NB4 (cell line): ENCODE measurements at places on chromosomes 3 and 15.

- no peak for DNase-seq
Observed at GRCh38 chr3:186320862-186321568, 41.0 kb downstream of the DGKG start.

- no peak for DNase-seq
Observed at GRCh38 chr3:98875535-98875934, 26.0 kb downstream of the DCBLD2 start.

DNA sequence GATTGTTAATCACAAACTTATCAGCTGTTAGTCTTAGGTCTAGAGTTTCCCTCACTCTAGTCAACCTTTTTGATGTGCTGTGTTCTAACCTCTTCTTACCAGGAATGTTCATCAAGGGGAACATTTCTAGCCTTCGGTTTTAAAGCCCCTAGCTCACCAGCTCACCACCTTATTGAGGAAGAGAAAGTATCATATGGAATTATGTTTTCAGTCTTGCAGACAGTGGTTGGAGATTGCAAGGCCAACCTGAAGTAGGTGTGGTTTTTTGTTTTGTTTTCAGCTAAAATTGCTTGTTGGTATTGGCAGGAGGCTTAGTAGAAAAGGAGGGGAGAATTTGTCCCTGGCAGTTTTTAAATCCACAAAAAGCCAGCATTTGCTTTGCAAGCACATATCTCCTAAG is 48.4 kb upstream of the CCDC80 start:
- no peak for DNase-seq

- no peak for DNase-seq
Observed at GRCh38 chr3:178967177-178967532, 104.5 kb downstream of the ZMAT3 start.

DNA sequence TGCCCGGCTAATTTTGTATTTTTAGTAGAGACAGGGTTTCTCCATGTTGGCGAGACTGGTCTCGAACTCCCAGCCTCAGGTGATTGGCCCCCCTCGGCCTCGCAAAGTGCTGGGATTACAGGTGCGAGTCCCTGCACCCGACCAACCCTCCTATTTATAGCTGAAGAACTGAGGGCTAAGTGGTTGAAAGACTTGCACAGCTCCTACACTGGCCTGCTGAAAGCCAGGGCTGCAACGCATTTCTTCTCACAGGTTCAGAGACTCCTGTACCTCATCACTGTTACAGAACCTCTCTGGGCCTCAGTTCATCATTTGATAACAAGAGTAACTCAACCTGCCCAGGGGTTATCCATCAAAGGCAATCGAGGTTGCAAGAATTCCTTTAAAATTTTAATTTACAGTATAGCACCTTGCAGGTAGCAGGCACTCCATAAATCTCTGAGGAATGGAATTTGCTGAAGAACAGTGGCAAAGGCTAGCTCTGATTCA is 626.5 kb upstream of the TBL1XR1 start:
- no peak for DNase-seq

GRCh38 chr3:31422237-31422636 is 110.5 kb upstream of the STT3B start:
- DNase-seq, result no peak

DNA sequence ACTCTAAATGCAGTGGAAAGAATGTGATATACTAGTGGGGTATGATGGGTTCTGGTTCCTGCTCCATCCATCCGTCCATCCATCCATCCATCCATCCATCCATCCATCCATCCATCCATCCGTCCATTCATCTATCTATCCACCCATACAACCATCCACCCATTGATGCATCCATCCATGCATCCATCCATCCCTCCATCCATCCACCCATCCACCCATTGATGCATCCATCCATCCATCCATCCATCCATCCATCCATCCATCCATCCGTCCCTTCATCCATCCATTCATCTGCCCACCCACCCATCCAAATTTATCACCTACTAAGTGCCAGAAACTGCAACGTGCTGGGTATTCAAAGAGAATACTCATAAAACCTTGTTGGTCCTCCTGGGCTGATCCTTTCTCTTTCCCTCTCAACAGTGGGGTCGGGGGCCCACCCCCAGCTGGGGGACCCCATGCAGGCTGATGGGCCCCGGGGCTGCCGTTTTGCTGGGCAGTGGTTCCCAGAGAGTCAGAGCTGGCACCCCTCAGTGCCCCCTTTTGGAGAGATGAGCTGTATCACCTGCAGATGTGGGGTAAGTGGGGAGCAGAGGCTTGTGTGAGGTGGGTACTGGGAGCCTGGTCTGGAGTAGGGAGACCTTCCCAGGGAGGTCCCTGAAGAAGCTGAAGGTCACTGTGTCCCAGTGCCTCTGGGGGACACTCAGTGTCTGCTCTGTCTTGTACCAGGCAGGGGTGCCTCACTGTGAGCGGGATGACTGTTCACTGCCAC is 8.5 kb downstream of the CHRD start:
- DNase-seq, result no peak

DNA sequence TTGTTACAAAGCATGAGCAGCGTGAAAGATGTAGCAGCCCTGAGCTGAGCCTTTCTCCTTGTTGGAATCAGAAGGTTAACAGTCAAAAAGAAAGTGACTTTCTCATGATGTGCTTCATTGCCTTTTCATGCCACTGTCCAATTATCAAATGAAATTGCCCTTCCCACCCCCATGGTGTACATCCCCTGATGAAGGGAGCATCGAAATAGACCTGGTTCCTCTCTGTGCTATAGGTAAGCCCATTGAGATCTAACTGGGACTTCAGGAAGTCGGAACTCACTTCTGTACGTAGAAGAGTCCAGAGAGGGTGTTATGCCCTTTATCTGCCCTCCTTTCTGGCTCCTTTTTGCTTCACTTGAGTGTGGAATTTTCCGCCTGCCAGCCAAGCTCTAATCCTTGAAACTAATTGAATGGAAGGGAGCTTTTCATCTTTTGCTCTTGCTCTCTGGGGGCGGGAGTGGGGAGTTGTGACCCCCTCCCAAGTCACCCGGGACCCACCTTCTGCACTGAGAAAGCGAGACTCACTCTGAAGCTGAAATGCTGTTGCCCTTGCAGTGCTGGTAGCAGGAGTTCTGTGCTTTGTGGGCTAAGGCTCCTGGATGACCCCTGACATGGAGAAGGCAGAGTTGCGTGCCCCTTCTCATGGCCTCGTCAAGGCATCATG is 20.9 kb downstream of the ABHD6 start:
- DNase-seq, result no peak

DNA sequence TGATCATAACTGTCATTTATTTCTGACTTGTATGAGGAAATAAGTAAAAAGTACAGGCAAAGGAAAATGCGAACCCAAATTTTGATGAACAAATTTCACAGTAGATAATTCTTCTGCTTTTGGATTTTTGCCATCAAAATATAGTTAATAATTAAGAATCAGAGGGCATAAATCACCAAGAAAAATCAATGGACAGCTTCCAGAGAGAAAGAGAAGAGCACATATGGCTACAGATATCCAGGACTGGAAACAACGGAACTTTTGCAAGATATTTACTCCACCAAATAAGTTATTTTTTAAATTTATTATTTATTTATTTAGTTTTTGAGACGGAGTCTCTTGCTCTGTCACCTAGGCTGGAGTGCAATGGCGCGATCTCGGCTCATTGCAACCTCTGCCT is 35.1 kb upstream of the NANOGP8 start:
- DNase-seq, result no peak

DNA sequence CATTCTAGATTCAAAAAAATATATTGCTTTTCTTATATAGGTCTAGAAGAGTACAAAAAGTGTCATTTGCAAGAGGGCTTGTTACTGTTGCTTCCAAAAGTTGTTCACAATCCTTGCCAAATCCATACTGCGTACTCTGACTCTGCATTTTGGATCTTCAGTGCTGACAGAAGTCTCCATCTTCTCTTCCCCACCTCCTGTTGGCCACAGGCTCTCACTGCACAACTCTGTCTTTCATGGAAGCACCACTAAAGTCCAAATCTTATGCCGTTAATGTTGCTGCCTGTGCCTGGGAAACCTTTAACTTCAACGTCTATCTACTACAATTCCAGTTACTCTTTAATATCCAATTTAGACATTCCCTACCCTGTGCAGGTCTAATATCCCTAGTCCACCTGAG is 419.9 kb downstream of the NR2F2 start:
- no peak for DNase-seq
